Fibroblast of the aortic adventitia (primary cell): ENCODE measurements at places on chromosomes 13 and 19.

- no peak for DNase-seq
These were observed 11.0 kb downstream of the ZNF333 start for GRCh38 chr19:14700711-14701375.

DNA sequence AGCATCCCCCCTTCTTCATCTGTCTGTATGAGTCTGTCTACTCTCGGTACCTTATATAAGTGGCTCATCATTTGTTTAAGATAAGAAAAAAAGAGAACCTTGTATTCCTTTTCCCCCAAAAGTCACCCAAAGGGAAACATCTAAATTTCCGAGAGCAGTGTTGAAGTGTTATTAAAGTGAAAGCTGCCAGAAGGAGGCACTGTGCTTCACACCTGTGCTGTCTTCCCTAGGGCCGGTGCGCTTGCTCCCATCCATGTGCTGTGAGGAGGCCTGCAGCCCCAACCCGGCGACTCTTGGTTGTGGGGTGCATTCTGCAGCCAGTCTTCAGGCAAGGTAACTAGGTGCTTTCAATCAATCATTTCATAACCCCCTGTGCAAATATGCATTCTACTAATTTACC lies 97.5 kb downstream of the TNFRSF19 start:
- no peak for DNase-seq

- no peak for DNase-seq
These were observed at the start of gene HIF3A for GRCh38 chr19:46296722-46297461. Gene HIF3A, plus strand, starts transcription at chr19:46297042. Its CDS starts 35 bp downstream, at chr19:46297077.

DNA sequence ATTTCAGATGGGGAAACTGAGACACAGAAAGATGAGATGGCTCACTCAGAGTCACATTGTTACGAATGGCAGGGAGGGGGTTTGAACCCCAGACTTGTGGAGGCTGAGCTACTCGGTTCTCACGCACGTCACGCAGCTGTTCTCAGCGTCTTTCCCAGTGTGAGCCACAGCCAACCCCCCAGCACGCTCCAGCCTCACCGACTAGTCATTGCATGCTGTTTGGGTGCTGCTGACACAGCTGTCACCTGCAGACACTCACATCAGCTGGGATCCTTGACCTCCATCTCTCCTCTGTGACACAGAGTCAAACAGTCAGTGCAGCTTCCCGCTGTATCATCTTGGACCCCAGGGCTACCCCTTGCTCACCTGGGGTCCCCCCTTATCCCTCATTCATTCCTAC lies 2.4 kb upstream of the NCAN start:
- DNase-seq = no peak

GRCh38 chr19:15323496-15324235 lies 8.7 kb downstream of the BRD4 start:
- peak; percentile 46 for DNase-seq

DNA sequence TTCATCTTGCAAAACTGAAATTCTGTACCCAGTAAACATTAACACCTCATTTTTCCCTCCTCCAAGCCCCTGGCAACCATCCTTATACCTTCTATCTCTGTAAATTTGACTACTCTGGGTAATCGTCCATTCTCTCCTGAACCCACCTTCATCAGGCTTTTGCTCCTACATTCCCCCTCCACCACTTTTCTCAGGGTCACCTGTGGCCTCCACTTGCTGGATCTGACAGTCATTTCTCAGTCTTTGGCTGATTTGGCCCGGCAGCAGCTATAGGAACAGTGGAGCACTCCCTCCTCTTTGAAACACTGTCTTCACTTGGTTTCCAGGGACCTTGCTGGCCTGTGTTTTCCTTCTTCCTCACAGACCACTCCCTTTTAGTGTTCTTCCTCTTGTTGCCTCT lies 83.5 kb downstream of the LRCH1 start:
- no peak for DNase-seq

GRCh38 chr13:46747031-46747820 lies 49.7 kb downstream of the ESD start:
- no peak for DNase-seq

GRCh38 chr19:11141937-11142527 lies 13.6 kb downstream of the SPC24 start:
- DNase-seq = no peak

DNA sequence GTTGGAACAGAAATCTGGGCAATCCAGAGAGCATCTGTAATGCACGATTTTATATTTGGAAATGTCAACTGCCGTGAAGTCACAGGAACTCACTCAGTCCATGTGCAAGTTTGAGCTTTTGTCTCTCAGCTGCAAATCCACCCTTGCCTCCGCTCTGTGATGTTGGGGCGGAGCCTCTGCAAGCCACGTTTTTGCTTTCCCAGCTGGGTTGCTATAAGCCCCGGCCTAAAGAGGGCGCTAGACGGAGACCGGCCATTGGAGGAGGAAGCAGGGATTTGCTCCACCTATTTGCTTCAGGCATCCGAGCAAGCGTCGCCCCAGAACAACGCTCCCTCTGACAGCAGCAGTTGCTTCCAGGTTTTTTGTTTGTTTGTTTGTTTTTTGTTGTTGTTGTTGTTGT lies 56.2 kb downstream of the TRPM4 start:
- no peak for DNase-seq

DNA sequence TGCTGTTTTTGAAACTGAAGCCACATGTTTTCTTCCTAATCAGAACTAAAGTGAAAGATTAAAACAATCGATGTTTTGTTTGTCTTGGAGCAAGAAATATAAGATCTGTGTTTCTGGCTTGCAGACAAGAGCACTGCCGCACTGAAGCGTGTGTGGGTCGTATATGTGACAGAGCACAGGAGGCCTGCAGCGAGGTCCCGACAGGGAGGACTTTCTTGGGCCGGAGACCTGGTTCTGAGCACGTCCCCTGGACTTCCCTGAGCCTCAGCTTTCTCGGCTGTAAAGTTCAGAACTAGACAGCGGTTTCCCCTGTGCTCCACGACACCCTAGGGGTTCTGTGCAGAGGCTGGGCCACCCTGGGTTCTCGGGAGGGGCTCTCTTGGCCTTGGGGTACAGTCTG lies 60.5 kb downstream of the GADD45B start:
- DNase-seq = peak; percentile 31

DNA sequence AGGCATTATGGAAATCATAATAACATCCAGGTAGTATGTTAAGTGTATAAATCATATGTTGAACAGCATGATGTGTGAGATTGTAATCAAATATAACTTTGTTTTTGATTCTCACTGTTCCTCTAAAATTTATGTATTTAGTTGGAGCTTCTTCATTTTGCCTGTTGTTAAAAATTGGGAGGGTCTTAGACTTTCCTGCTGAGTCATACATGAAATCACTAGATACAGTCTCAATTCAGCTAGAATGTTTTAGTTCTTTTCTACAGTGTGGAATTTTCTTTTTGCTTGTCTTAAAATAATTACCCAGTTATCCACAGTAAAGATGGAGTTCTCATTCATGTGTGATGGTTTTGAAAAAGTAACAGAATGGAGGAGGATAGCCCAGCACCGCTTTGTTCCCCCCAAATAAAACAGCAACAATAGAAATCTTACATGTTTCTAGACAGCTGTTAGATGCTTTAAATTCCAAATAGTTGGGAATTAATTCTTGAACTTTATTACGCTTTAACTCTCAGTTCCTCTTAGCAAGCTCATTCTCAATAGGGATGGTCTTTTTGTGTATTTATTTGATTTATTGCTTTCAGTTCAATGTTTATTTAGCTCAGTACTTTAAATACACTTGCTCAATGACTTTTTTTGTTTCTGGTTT lies 109.5 kb downstream of the PDS5B start:
- peak; percentile 5 for DNase-seq

- DNase-seq = no peak
These were observed 41.8 kb upstream of the ZNF429 start for GRCh38 chr19:21463449-21464105.

- no peak for DNase-seq
These were observed 417.1 kb downstream of the PCDH17 start for GRCh38 chr13:58048670-58049069.

DNA sequence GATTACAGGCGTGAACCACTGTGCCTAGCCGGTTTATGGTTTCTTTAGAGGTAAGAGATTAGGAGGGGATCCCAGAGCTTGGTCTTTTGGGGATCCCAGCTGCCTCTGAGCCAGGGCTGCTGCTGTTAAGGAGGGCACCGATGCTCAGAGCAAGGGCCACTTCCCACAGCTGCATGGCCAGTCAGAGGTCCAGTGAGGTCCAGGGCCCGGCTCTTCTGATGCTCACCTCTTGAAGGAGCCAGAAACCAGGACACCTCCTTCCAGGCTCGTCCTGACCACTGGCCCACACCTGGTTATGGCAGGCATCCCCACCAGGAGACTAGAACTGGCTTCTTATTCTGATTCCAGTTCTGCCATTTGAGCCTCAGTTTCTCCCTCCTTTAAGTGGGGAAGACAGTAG lies 149.0 kb downstream of the TEX29 start:
- no peak for DNase-seq

DNA sequence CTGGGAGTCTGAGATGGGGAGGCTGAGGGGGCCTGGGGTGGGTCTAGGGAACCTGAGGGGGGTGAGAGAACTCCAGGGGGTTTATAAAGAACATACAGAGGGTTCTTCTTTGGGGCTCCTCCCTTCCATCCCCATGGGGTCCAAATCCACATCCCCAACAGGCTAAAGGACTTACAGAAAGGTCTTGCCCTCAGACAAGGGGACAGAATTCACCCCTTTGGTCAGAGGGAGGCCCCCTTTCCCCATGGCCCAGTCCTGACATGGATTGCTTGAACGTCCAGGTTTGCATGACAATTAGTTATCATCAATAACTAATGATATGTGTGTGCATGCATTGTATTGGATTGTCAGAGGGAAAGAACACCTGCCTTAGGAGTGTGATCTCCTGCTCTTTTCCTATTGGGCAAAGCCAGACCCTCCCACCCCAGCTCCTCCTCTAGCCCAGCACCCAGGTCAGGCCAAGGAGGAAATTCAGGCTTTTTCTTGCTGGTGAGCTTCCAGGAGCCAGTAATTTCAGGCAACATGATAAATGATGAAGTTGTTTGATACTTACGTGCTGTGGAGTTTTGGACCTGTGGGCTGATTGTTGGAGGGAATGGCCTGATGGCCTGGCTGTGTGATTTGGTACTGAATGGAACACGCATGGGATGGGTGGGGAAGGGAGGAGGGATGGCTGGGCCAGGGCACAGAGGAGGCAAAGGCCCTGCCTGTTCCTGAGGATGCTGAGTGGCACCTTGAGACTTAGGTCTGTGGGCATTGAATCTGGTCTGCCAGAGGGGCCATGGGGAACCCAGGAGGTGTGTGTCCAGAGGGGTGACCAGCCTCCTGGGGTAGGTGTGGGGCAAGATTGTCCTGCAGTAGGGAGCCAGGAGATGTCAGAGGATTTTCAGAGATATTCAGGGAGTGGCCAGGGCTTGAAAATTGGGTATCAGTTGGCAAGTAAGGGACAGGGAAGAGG lies 1.1 kb downstream of the KLHL26 start:
- no peak for DNase-seq

- DNase-seq = peak; percentile 75
These were observed 49.0 kb upstream of the ZNF780A start for GRCh38 chr19:40139533-40140287.

DNA sequence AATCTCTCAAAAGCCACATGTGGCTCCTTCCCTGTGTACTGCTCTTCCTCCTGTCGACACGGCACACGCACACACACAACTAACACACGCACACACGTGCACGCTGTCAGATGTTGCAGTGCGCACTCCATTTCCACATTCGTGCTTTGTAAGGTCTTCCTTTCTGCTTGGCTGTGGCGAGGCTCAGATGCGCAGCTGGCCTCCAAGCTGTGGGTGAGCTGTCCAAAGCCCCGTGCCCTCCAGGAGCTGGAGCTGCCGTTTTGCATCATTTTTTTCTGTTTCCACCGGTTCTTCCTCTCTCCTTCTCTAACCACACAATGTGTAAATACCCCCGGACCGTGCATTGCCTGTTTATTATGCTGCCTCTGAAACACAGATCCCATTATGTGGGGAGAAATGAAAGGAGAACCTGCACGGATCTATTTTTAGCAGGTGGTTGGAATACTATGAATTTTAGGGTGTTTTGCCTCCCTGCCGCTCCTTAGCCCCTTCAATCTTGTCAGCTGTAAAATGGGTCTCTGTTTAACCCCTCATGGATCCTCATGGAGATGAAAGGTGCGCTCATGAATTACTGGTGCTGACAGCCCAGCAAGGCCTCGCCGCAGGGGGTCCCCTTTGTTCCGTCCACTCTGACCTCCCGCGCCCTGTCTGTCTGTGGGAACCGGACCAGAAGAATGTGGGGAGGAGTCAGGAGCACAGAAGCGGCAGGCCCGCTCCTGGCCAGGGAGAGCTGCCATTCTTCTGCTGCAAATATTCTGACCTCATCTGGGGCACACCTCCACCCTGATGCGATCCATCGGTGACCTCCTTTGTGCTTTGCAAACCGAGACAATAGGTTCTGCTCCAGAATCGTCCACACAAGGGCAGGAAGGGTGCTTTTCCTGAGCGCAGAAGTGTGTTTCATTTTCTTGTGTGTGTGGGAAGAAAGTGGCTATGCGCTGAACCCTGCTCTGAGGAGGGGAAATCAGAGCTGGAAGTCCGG lies 137.7 kb downstream of the SOX1 start:
- no peak for DNase-seq

DNA sequence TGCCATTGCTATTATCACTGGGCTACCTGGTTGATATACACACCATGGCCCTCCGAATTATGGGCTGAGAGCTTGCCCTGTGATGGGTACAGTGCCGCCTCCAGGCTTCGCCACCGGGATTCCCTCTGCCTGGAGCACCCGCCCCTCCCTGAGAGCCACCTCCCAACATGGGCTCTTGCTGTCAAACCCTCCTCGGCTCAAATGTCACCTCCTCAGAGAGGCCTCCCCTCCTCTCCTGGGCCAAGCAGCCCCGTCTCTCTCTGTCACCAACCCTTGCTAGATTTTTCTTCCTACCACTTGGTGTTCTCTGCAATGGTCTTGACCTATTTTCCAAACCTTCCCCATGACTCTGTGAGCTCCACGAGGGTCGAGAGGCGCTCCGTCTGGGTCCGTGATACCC lies 12.2 kb upstream of the TLE2 start:
- DNase-seq = no peak

DNA sequence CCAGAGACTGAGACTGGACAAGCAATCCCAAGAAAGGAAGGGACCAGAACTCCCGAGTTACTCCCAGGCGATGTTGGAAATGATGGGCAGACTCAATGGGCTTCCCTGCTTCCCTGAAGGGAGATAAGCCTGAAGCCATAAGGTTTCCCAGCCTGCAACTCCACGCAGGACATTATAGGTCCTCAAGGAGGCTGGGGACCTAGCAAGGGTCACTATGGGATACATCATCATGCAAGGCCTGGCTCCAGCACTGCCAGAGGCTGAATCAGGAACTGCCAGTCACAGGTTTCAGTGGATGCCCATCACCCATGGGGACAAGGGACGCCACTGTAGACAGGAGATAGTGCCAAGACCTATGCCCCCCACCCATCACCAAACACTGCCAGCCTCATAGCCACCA lies 338.7 kb downstream of the IRS2 start:
- DNase-seq = no peak
